ENCODE measurements at places on chromosomes 12 and 14.
A peak's percentile ranks its signal among the peaks of the same experiment; 100 is the strongest.

- DNase-seq: no peak
Measured at GRCh38 chr14:69261761-69262331, 1.9 kb downstream of the GALNT16 start.

DNA sequence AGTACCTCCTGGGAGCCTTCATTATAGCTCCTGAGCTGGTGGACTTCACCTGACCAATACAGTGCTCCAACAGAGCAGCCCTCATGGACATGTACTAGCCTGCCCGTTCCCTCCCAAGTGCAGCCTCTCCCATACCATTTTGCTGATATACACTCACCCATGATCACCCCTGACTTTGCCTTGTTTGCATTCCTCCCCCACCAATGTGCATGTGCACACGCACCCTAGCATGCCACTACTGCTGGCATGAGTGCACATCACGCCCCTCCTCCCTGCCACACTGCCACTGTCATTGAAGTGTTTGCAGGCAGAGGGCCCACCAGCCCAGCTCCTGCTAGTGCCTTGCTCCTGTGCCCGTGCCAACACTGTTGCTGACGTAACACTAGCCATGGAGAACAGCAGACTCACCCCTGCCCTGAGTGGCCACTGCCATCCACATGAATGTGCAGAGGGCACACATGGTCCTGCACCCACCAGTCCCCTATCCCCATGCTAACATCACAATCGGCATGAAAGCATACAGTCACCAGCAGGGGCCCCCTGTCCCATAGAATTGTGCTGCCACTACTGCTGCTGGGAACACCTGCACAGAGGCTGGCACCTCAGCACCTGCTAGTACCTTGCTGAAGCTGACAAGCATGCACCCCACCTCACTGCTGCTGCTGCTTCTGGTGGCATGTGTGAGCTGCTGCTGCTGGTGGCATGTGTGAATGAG lies 110.3 kb downstream of the SINHCAF start:
- DNase-seq: no peak

- no peak for DNase-seq
Measured at GRCh38 chr12:92641291-92641690, 61.5 kb upstream of the PLEKHG7 start.

DNA sequence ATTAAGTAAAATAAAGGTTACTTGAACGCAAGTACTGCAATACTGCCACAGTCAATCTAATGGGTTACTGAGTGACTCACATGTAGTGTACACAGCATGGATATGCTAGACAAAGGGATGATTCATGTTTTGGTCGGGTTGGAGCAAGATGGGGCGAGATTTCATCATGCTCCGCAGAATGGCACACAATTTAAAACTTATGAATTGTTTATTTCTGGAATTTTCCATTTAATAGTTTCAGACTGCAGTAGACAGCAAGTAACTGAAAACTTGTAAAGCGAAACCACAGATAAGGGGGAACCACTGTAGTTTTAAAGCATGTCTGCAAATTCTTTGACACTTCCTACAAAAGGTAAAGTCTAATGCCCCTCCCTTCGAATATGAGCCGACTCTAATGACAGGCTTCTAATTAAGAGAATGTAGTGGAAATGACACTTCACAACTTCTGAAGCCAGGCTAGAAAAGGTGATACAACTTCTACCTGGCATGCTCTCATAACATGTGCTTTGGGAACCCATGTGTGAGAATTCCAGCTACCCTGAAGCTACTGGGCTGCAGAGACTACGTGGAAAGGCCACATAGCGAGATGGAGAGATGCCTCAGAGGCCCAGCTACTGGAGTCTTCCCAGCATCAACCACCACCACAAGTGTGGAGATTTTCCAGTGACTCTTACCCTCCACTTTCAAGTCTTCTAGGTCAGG lies 13.9 kb upstream of the TCP11L2 start:
- DNase-seq: no peak

DNA sequence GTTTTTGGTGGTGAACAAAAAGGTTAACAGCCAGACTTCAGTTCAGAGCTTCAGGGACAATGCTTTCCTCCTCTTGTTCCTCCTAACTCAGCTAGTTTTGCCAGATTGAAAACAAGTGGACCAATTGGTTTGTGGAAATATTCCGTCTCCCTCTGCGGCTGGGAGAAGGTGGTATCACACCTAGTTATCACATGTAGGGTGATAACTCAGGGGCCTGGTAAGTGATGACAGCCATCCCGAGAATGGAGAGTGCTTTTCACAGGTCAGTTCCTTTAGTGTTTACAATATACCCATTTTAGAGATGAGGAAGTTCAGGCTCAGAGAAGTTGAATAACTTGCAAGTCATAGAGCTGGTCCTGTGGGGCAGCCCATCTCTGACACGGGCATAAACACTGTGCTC lies 60.7 kb upstream of the DICER1 start:
- no peak for DNase-seq

- DNase-seq: no peak
Measured at GRCh38 chr12:3137268-3137781, 60.1 kb downstream of the TSPAN9 start.

DNA sequence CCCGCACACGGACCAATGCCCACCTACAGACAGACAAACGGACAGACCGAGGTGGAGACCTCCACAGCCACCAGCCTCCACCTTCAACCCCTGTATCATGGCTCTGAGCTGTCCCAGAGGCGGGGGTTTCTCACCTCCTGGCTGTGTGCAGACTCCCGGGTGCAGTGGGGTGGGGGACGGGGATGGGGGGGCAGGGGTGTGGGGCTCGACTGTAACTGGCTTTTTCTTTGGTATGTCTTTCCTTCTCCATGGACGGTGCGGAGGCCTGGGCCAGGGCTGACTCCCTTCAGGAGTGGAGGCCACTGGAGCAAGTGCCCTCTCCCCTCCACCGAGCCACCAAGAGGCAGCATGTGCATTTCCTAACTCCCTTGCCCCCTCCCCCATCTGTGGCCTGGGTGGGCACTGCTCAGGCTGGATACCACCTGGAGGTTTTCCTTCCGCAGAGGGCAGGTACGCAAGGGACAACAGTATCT lies 122.6 kb downstream of the ESRRB start:
- DNase-seq: no peak

- DNase-seq: no peak
Measured at GRCh38 chr12:10033783-10034545, 3.5 kb downstream of the CLEC9A start.

GRCh38 chr12:19299765-19300164 lies 139.5 kb upstream of the AEBP2 start:
- DNase-seq: no peak

GRCh38 chr14:57812741-57813140 lies 53.2 kb downstream of the SLC35F4 start:
- no peak for DNase-seq

DNA sequence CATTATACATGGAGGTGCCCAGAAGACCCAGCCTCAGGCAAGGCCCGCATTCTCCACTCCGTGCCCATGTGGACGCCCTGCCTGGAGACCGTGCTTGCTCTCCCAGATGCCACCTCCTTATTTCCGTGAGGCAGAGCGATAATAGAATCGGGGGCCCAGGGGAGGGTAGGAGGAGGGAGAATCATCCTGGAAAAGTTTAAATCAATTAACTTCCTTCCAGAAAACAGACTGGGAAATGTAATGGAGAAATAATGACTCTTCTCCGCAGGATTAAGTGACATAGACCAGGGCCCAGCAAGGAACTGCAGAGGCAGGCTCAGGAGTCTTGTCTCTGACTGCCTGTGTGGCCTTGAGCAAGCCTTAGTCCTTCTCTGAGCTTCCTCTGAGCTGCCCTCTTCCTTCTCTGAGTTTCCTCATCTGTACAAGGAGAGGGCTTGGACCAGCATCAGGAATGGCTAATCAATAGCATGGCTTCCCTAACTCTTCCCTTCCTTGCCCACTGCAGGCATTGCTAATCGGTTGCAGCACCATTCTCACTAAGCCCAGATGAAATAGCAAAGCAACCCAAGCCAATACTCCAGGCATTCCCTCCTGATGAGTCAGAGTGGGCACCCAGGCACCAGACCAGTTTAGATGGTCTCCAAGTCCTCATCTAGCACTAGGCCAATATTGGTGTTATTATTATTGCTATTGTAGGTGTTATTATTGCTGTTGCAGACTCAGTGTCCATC lies 11.3 kb upstream of the FAM222A start:
- no peak for DNase-seq

GRCh38 chr14:61547186-61548069 lies 147.9 kb upstream of the HIF1A start:
- DNase-seq: no peak

DNA sequence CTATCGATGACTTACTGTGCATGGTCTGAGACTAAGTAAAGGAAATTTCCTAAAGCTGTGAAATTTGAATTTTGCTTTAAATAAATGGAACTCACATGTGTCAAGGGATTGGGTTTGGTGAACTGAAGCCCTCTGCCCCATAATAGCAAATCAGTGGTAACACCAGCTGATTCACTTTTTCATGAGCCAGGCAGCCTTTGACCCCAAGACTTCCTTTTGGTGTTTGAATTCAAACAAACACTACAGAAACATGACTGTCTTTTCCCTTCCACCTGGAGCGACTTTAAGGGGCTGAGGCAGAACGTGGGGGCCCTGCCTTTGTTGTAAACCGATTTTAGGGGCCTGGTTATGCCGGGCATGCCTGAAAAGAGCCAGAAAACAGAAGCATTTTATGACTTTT lies 28.8 kb downstream of the KCTD10 start:
- no peak for DNase-seq

- DNase-seq: no peak
Measured at GRCh38 chr14:98161356-98161755, 1110.6 kb downstream of the BCL11B start.

- no peak for DNase-seq
Measured at GRCh38 chr12:103557628-103558010, 29.5 kb upstream of the STAB2 start.

- DNase-seq: peak; percentile 19
Measured at GRCh38 chr12:15562263-15562662, 226.9 kb downstream of the EPS8 start.

All from CD4-positive, alpha-beta T cell treated with Interleukin-10 for 1 hour (primary cell).